ENCODE measurements at places on chromosomes 16 and 17.
A peak's percentile ranks its signal among the peaks of the same experiment; 100 is the strongest.

GRCh38 chr17:31297090-31297489, at the start of gene OMG:
Gene OMG (minus strand): TSS chr17:31297239. CDS start chr17:31296331, 908 bp downstream.
- DNase-seq: no peak

DNA sequence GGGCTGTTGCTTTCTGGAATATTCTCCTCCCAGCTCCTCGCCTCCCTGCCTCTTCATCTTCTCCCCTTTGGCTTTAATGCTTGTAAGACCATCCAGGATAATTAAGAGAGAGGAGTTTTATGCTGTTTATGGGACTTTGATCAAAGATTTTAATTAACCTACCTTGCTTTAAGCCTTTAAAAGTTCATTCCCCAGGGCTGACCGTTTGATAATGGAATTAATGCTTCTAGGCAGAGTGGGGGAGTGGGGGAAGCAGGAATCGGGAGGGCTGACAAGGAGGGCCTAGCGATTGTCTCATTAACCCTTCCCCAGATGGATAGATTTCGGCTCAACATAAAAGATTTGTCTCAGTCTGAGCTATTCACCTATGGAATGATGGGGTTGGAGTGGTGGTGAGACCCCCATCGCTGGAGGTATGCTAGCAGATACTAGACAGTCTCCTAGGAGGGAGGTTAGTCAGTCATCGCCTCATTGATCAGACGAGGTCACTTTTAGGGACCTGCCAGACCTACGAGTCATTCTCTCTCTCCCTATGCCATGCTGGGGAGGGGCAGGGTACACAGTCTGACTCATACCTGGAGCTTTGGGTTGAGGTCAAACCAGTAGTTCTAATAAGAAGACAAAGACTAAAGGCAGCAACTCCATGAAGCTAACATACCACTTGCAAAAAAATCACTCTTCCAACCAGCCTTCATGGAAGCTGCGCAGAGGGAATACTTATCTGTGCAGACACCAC, 236.6 kb upstream of the NLRP1 start:
- DNase-seq: peak; percentile 7

- DNase-seq: peak; percentile 36
Measured at GRCh38 chr17:75691371-75691791, 24.2 kb downstream of the SAP30BP start.

DNA sequence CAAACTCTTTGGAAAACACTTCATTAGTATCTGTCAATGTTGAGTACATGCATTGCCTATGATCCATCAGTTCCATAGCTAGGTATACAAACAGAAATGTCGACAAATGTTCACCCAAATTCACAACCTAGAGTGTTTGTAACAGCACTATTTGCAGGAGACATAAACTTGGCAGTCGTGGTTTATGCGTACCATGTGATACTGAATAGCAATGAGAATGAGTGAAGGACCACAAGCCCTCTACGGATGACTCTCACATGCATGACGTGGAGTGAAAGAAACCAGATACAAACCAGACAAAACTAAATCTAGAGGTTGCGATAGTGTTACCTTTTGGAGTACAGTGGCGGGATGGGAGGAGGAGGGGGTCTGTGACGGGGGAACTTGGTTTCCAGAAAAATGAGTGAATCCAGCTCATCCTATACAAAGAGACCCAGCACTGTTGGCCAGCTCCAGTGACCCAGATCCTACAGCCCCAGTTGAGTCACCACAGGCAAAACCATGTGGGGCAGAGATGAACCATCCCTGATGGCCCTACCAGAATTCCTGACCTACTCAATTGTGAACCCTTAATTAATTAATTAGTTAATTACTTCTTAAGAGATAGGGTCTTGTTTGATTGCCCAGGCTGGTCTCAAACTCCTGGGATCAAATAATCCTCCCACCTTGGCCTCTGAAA, 15.9 kb upstream of the ULK2 start:
- DNase-seq: no peak

DNA sequence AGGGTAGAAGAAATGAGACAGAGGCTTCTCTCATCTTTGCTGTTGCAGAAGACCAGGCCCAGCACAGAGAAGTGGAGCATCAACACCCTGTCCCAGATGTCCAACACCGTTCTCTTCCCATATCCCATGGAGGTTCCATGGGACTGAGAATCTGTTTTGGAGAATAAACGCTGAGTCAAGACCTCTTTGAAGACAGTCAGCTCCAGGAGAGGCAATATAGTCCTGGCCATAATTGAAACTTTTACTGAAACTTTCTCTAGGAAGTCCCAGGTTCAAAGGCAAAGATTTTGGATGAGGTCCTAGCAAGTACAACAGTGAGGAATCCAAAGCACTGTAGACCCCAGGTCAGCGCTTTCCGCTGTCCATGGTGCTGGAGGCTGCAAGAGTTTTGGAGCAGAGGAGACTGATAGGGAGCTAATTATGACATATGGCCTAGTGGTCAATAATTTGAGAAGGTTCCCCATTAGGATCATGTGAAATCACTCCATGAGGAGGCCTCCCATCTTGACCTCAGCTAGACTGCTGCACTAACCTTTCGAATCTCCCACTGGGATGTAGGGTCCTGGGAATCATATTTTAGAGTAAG, 36.0 kb downstream of the OSBPL7 start:
- peak; percentile 15 for DNase-seq

- no peak for DNase-seq
Measured at GRCh38 chr16:54191592-54191991, 95.0 kb downstream of the IRX3 start.

- peak; percentile 7 for DNase-seq
Measured at GRCh38 chr16:11218604-11218962, 37.4 kb downstream of the SOCS1 start.

- DNase-seq: no peak
Measured at GRCh38 chr17:34619687-34620217, 40.4 kb downstream of the TMEM132E start.

DNA sequence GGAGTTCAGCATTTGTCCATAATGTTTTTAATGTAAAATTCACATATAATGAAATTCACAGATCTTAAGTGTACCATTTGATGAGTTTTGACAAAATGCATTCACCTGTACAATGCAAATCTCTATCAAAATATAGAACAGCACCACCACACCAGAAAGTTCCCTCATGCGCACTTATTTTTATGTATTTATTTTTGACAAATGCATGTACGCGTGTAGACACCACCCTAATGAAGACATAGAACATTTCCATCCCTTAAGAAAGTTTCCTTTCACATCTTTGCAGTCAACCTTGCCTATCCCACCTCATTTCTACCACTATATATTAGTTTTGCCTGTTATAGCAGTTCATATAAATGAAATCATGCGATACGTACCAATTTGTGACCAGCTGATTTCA, 15.6 kb upstream of the IL4R start:
- no peak for DNase-seq

- no peak for DNase-seq
Measured at GRCh38 chr16:67424261-67424615, 6.7 kb upstream of the HSD11B2 start.

DNA sequence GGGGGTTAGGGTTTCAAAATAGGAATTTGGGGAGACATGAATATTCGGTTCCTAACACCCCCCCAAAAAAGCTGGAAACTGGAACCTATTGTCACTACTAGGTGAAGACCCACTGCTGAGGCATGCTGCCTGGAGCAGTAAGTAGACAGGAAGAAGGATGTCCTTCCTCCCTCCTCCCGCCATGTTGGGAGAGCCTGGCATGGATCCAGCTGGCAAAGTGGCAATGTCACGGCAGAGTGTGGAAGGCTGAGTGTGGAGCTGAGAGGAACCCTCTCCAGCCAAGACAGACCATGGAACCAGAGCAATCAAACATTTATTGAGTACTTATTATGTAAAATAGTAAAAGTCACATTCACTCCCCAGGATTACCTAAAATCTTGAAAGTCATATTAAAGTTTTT, 49.0 kb downstream of the CCDC182 start:
- no peak for DNase-seq

DNA sequence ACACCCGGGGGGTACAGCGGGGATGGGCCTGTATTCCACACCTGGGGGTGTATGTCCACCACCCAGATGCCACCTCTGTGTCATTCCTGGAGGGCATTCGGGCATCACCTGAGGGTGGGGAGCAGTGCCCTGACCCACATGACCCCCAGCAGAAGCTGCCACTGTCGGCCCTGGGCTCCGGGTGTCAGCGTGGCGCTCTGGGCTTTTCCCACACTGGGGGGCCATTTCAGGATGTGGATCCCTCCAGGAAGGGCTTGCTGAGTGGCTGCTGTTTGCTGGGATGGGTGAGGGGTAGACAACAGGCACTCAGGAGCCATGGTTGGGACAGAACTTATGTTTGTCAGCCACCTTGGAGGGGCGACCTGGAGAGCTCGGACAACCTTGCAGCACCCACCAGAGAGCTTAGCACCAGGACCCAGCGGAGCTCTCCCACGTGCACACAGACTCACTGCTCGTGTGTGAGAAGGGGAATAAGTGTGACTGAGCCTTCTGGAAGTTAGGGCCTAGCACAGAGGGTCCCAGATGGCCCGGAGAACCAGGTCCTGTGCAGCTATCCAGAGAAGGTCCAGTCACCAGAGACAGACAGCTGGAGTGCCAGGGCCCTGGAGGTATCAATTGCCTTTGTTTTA, 102.7 kb downstream of the METRNL start:
- DNase-seq: no peak

- DNase-seq: no peak
Measured at GRCh38 chr17:80987941-80988461, 3.6 kb upstream of the CHMP6 start.

DNA sequence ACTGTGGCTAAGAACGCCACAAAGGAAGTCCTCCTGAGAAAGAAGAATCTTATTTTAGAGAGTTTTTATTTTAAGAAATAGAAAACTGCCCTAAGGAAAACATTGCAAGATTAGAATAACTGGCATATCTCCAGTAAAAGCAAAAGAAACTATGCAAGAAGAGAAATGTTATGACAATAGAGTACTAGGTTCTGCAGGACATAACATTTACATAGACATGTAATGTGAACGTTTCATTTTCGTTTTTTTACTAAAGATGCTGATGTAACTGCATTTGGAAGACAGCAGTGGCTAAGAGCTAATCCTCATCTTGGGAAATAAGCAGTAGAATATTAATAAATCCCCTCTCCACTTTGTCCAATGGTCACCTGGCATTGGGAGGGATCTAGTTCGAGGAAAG, 7.8 kb upstream of the ASGR2 start:
- DNase-seq: no peak

- no peak for DNase-seq
Measured at GRCh38 chr17:44782326-44782850, 23.6 kb downstream of the ADAM11 start.

DNA sequence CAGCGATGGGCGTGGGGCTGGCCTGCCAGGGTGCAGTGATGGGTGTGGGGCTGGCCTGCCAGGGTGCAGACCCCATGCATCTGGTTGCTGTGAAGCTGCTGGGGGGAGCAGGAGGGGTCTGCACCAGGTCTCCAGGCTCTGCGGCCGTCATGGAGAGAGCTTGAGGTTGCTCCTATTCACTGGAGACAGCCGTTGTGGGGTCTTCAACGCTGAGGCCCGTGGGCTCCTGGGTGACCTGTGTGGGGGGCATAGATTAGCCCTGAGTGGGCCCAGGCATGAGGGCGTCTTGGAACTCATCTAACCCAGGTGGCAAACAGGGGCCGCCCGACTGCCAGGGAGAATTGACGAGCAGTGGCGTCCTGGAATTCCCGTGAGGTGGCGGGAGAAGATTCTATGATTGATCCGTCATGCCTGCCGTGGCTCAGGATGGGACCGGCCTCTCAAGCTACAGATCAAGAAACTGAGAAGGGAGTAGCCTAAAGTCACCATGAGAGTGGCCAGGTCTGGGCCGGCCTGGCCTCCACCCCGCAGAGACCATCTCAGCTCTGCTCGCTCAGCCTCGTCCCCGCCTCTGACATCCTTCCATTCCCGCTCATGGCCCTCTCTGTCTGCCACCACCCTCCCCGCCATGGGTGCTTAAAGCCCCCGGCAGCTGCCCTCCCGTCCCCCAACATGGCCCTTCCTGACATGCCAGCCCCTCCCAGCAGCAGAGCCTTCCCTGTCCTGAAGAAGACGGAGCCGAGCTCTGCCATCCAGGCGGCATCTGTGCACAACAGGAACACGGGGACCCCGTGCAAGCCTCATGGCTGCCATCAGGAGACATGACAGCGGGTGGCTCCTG, 50.7 kb upstream of the ACSF3 start:
- no peak for DNase-seq

GRCh38 chr16:46757339-46758050, 9.4 kb upstream of the MYLK3 start:
- DNase-seq: no peak

- DNase-seq: no peak
Measured at GRCh38 chr17:4482338-4483011, 16.2 kb upstream of the SPNS2 start.
